Muscle of arm (tissue), 14 donors: ENCODE measurements at places on chromosomes 4 and X. TPM values are rescaled to one million over a fixed set of nuclear protein-coding genes. Genes with fewer than 3 reads are reported as not detected.

- DNase-seq = no peak
Observed at GRCh38 chrX:85977218-85977617, 70.1 kb downstream of the CHM start.

DNA sequence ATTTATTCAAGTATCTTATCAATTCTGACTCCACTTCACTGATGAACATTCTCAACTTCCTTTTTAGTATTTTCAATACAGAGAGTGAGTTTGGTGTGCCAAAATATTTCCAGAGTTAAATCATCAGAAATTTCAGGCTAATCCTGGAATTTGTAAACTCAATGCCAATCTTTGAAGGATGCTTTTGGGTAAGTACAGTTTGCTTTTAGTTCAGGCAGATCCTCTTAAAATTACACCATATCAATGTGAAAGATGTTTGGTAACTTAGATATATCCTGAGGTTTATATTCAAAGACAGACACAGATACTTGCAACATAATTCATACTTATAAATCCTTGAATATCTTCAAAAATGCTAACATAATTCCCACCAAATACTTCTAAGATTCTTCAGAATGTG is 76.0 kb upstream of the FAM47B start:
- DNase-seq = no peak

- peak; percentile 13 for DNase-seq
Observed at GRCh38 chr4:19936476-19936875, 315.2 kb upstream of the SLIT2 start.

DNA sequence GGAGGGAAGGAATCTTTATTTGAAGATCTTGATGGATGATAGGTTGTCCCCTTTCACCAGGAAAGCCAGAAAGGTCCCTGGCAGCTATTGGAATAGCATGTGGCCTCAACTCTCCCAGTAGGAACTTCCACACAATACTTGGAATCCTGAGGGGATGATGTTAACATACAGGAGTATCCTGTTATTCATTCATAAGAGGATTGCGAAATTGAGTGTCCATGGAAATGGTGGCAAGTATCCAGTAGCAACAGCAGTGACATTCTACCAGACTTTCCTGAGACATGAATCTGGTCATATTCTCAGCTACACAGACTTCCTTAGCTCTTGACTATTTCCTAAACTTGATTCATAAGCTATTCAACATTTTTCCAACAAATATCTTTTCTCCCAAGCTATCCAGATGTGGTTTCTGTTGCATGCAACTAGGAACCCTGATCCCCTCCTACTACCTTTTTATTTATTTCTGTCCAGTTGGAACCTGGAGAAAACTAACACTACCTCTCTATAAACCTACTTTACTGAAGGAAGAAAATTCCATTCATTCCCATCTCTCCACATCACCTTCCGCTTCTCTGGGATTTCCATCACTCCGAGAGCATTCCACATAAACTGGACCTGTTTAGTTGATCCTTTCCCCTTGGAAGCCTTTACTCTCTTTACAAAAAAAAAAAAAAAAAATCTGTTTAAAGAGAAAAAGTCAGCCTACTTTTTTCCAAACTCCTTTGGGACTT is 101.8 kb downstream of the ANXA5 start:
- DNase-seq = peak; percentile 6

- DNase-seq = no peak
Observed at GRCh38 chrX:132401935-132402334, 86.9 kb downstream of the MBNL3 start.

- no peak for DNase-seq
Observed at GRCh38 chr4:65152205-65152604, 518.1 kb downstream of the EPHA5 start.

DNA sequence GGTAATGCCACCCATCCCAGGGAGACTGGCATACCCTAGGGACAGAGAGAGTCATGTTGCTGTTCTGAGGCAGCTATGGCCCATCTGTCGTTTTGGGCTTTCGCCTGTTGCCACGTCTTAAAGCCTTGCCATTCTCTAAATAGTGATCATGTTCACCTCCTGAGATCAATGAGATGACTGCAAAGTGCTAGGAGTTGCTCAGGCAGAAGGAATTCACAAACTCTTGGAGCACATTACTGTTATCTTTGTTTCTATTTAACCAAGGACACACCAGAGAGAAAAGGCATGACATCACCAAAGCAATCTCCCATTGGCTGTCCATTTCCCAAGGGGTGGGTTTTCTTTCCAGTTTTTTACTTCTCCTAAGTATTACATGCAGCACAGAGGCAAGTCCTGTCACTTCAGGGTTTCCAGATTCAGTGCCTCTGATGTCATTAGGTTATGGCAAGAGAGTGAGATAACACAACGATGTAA is 37.1 kb upstream of the SETD7 start:
- no peak for DNase-seq

- DNase-seq = no peak
Observed at GRCh38 chr4:138087066-138087719, 155.0 kb downstream of the SLC7A11 start.

DNA sequence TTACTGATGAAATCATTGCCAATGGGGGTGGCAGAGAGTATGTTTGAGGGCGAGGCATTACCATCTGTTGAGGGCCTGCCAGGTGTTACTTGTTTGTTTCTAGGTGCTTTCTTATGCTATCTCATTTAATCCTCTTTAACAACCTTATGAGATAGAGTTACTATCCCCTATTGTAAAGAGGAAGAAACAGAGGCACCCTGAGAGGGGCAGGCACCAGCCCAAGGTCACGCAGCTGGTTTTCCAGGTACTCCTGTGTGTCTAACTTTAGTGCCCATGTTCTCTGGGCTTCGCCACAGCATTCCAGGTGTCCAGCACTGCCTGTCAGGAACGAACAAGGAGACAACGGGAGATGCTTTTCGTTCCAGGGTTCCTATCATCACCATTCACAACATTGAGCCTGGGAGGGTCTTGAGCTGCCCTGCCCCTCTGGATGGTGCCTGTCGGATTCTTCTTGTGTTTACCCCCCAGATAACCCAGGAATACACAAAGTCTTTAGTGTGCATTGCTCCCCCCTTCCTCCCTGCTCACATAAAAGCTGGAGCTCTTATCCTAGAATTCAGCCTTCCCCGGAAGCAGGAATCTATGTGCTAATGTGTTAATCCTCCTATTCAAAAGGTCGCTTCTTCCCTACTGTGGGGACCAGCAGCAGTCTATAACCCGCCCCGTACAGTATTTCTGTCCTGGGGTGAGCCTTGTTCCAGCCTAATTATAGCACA is 24.9 kb upstream of the GPC4 start:
- no peak for DNase-seq

Gene CCNA2
- polyA plus RNA-seq = 15.0 TPM

Gene CITED1
- 17.9 TPM for polyA plus RNA-seq

Gene CORIN
- 2.7 TPM for polyA plus RNA-seq

Gene TAF7L
- 0.36 TPM for polyA plus RNA-seq
